ENCODE measurements at places on chromosomes 1 and 21.

DNA sequence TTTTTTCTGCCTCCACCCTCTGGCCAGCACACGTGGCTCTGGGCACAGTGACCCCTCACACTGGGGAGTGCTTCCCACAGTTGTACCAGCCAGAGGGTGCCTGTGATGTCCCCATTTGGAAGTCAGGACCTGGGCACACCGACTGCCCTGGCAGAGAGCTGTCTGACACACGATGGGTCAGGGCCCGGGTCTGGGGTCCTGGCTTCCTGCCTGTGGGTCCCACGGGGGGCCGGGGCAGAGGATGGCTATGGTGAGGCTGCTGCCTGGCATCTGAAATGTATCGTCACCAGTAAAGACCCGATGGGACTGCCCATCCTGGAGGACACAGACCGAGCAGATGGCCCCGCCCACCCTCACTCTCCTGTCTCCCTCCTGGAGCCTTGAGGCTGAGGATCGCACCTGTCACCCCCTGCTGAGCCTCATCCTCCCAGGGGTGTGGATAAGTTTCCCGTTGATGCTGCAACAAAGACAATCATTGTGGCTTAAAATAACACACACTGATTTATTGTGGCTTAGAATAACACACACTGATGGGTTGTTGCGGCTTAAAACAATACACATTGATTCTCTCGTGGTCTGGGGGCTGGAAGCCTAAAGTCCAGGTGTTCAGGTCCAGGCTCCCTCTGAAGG is 88.8 kb upstream of the TTC34 start:
- DNase-seq: no peak

DNA sequence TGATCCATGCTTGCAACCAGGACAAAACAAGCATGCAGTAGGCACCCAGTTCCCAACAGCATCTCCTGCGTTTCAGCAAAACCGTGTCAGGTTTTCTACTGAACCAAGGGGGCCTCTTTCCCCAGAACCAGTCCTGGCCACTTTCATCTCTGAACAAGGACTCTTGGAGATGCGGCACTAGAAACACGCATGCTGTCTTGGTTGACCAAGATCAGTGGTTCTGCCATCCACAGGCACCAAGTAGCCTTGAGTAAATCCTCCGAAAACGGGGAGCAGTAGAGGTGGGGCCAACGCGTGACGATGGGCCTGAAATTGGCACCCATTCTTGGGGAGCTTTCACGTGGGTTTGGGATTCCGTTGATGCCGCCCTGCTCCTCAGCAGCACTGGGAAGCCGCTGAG is 62.5 kb upstream of the AJAP1 start:
- DNase-seq: no peak

GRCh38 chr21:42189860-42190485 is 29.0 kb upstream of the ABCG1 start:
- no peak for DNase-seq

DNA sequence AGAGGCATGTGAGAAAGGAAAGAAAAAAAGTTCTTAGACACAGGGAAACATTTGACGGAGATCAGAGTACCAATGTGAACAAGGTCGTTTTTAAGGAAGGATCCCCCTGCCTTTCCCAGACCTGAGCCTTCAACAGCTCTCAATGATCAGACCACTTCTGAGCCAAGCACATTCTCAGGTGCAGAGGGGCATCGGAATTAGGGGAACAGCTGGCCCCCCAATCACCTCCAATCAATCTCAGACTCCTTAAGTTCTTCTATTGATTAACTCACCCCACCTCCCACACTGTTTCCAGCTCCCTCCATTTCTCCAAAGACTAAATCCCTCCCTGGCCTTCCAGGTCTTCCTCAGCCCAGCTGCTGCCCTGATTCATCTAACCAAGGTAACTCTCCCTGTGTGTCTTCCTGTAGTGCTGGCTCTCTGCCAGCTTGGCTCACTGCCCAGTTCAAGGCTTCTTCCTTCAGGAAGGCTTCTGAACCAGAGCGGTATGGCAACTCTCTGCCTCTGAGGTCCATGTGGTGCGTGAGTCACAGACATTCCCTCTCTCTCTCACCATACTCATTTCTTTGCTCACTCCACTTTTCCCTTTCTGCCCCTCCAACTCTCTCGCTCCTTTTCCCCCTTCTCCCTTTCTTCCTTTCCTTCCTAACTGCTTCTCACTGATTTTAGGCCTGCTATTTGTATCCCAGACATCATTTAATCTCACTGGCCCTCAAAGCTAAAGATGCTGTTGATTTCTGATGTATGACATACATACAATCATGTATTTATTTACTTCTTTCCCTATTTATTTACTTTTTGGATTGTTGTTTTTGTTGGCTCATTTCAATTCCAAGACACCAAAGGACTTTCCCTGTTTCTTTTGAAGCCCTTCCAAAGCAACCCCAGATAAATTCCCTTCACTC is 18.1 kb downstream of the CFAP45 start:
- DNase-seq: peak; percentile 92
